ENCODE measurements at places on chromosomes 16 and 17.

GRCh38 chr17:4744999-4745969 lies 5.6 kb upstream of the CXCL16 start:
- no peak overlapping the region for H3K27ac ChIP-seq
- peaks cover 10% of the 10 kb centered on the region for H3K4me1 ChIP-seq
- no peak overlapping the region for H3K4me3 ChIP-seq
- H3K36me3 ChIP-seq = no peaks in the 10 kb centered on the region
- H3K27me3 ChIP-seq = peaks cover 13% of the 10 kb centered on the region

- H3K4me1 ChIP-seq = no peaks in the 10 kb centered on the region
- no peak overlapping the region for H3K27ac ChIP-seq
- no peak for DNase-seq
- no peak overlapping the region for H3K4me3 ChIP-seq
- no peaks in the 10 kb centered on the region for H3K36me3 ChIP-seq
These were observed 27.3 kb downstream of the C17orf75 start for GRCh38 chr17:32314636-32315035.

GRCh38 chr16:89707695-89708094 lies 6.2 kb upstream of the SPATA2L start:
- H3K4me1 ChIP-seq = peaks cover 20% of the 10 kb centered on the region
- H3K27me3 ChIP-seq = no peaks in the 10 kb centered on the region
- no peak overlapping the region for H3K4me3 ChIP-seq

DNA sequence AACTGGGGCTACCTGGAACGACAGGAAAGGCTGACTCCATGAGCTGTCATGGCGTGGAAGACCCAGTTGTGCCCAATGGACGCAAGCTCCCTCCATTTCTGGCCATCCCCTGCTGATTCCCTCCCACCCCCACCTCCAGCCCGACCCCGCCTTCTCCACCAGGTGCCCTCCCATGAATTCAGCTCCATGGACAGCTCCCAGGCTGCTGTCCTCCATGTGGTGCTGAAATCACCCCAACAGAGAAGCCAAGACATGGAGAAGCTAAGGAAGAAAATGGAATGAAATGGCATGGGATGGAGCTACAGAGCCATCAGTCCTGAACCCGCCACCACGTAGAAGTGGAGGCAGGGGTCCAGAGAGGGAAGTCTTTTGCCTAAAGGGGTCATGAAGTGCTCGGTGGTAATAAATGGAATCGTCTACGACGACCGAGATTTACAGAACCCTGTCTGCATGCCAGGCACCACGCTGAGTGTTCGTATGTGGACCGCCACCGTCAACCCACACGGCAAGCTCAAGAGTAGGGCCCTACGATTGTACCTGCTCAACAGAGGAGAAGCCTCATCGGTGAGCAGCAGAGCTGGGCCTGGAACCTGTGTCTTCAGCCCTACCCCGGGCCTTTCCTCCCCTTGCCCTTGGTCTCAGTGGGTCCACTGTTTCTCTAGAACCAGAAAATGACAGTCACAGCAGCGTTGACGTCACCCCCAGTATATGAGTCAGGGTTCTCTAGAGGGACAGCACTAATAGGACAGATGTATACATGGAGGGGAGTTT lies 9.3 kb upstream of the ZC3H18 start:
- H3K4me3 ChIP-seq = no peak overlapping the region
- no peaks in the 10 kb centered on the region for H3K27me3 ChIP-seq
- no peaks in the 10 kb centered on the region for H3K36me3 ChIP-seq
- peaks cover 3% of the 10 kb centered on the region for H3K4me1 ChIP-seq

DNA sequence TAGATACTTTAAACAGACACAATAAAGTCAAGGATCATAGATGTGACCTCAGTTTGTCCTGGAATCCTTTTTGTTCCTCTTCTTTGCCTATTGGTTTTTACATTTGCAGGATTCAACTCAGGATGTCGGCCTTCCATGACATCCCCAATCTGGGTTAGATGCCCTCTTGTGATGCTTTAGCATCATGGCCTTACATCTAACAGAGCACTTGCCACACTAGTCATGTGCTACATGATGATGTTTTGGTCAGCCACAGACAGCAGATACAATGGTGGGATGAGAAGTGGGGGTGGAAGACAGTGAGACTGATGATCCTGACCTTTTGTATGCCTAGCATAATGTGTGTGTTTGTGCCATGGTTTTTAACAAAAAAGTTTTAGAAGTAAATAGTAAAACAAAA lies 1.8 kb upstream of the SYNRG start:
- no peak overlapping the region for H3K4me3 ChIP-seq
- no peaks in the 10 kb centered on the region for H3K27me3 ChIP-seq
- no peak overlapping the region for H3K27ac ChIP-seq
- H3K4me1 ChIP-seq = peaks cover 33% of the 10 kb centered on the region

- no peaks in the 10 kb centered on the region for H3K4me1 ChIP-seq
- DNase-seq = no peak
- H3K27me3 ChIP-seq = no peaks in the 10 kb centered on the region
- H3K36me3 ChIP-seq = no peaks in the 10 kb centered on the region
These were observed 52.7 kb downstream of the TBC1D16 start for GRCh38 chr17:79982986-79983385.

DNA sequence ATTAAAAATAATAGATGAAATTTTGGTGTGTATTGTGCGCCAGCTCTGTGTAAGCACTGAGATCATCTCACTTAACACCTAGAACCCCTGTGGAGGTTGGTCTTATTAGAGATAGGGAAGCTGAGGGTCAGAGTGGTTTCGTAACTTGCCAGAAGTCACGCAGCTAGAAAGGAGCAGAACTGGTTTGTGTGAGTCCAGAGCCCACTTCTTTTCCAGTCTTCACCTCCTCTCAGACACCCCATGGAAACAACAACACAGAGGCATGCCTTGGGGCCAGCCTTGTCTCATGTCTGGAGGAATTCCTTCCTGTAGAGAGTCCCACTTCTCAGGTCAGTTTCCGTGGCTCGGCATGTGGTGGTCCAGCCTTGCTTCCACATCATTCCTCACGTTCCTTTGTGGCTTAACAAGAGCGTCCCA lies 16.5 kb downstream of the YPEL2 start:
- no peaks in the 10 kb centered on the region for H3K27me3 ChIP-seq
- peaks cover 29% of the 10 kb centered on the region for H3K4me1 ChIP-seq
- H3K36me3 ChIP-seq = no peaks in the 10 kb centered on the region
- H3K27ac ChIP-seq = no peak overlapping the region
- no peak for DNase-seq
- no peak overlapping the region for H3K4me3 ChIP-seq

Measured in CD4-positive, CD25-positive, alpha-beta regulatory T cell (primary cell).